SK-N-SH treated with all-trans-retinoic acid at 6 μM for 48 hours (cell line): ENCODE measurements at places on chromosomes 3 and 15.

- ATAC-seq = no peak
Observed at GRCh38 chr3:172612871-172613678, 89.8 kb upstream of the TNFSF10 start.

GRCh38 chr3:138082085-138082991 lies 33.1 kb downstream of the DZIP1L start:
- ATAC-seq = peak; percentile 78

GRCh38 chr15:20356444-20356910 lies 185.1 kb downstream of the GOLGA6L6 start:
- ATAC-seq = peak; percentile 84

DNA sequence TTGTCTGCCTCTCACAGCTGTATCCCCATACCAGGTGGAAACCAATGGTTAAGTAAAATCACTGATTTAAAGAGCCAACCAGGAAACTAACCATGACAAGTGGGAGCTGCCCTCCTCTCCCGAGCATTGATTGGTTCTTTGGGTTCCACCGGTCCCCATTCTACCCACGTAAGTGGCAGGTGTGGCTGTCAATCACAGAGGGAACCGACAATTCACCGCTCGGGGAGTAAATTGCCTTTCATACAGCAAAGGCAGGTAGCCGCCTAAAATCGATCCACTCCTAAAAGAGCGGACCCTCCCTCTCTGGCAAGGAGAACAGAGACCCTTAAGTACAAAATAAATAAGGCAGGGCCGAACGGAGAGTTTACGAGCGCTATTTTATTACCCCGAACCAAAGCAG lies 1.2 kb downstream of the ERC2 start:
- peak; percentile 92 for ATAC-seq

DNA sequence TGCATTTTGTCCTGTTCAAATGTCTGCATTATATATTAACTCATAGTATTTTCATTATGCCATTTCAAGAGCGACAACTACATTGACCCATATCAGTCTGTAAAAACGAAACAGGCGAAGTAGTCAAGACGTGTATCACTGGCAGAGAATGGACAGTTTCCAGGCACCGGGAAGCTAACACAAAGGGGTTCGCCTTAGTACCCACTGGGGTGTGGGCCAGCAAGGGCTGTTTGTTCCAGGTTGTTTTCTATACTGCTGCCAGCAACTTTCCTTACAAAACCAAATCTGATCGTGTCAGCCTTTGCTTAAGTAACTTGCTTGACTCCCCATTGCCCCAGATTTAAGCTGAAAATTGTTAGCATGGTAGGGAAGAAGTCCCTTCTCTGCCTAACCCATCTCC lies 87.1 kb downstream of the CGNL1 start:
- ATAC-seq = no peak
